Right ventricle myocardium superior (tissue), 1 donor: ENCODE measurements at places on chromosomes 4 and X.

GRCh38 chr4:46950826-46951225 is 41.8 kb upstream of the COX7B2 start:
- no peak for DNase-seq

GRCh38 chrX:109374262-109374960 is 107.5 kb downstream of the GUCY2F start:
- no peak for DNase-seq

GRCh38 chr4:87505862-87506261 is 23.3 kb downstream of the SPARCL1 start:
- DNase-seq = no peak

DNA sequence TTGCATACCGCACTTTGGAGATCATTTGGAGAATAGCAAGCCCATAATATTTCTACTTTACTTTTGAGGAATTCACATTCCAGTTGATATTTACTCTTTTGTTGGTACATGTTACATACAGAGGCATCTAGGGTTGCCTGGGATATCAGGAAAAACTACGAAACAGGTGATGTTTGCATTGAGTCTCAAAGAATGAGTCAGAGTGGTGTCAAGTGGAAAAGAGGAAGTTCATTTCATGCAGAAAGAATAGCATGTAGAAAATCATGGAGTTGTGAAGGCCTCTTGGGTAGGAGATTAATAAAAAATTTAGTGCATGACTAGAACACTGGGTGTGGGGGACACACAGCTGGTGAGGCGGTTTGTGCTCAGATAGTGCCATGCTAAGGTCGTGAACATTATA is 33.5 kb upstream of the ELOVL6 start:
- DNase-seq = no peak

DNA sequence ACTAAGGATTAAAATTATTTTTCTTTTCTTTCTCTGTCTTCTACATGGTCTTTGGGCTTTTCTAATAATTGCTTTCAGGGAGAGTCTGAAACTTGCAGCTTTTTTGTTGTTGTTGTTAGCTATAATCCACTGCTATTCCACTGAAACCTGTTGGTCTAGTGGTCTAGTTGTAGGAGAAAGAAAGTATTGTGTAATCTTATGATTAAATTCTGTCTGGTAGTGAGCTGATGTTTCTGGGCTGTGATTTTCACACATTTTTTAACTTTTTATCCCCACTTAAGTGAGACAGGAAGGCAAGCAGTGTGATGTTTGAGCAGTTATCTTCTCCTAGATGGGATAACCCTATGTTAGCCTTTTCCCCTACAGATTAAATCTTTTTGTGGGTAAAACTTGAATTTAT is 825.2 kb downstream of the PCDH7 start:
- no peak for DNase-seq
